ENCODE measurements at places on chromosomes 6 and 20.
A peak's percentile ranks its signal among the peaks of the same experiment; 100 is the strongest.

DNA sequence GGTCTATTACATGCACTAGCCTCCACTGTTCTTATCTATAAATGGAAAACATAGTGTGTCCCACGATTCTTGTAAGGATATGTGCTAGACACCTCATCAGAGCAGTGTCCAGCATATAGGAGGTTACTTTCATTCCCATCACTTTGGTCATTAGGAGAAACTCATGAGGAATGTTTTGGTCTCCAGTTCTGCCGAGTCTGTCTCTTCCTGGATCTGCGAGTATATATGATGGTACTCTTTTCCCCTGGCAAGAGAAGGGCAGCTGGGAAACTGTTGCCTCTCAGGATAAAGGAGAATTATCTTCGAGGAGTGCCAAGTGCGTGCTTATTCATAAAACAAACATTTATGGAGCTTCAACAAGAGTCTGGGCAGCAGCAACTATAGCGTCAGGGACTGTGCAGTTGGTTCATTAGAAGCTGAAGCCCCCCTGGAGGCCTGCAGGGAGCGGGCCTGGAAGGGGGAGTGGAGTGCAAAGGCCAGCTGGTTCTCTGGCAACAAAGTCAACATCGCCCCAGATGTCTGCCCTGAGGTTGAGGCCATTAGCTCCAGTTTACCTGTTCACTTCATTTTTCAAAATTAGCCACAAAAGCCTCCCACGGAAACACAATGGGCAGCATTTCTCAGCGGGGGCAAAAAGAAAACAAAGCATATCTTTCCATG is 811.9 kb downstream of the MAFB start:
- peak; percentile 87 for DNase-seq

DNA sequence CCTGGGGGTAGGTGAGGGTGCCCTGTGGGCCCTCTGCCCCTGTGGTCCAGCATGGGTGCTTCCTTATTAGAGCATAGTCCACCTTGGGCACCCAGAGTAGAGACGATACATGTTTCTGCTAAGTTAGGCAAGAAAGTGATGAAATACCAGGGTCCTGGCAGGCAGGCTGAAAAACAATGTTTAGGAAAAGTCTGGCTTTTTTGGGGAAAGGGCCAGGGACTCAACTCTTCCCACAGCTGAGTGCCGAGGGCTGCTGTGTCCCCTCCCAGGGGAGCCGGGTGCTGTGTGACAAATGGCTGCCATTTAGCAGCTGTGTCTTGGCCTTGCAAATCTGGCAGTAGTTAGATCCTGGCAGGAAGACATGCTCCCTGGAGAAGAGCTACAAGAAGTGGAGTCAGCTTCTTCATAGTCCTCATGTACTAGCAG is 61.5 kb downstream of the RREB1 start:
- no peak for DNase-seq

GRCh38 chr20:55291261-55291660 is 714.1 kb downstream of the CBLN4 start:
- DNase-seq, result no peak

DNA sequence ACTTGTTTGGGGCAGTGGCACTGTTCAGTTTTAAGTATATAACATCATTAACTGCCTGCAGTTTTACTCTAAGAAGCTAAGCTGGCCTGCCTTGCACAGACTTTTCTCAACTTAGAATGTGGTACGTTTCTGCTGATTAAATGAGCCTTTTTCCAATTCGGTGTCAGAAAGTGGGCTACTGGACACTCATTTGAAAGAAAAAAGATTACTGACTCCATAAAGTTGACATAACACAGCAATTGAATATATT is 2.1 kb downstream of the ZMYND8 start:
- no peak for DNase-seq

- no peak for DNase-seq
Measured at GRCh38 chr6:145866456-145867396, 52.1 kb upstream of the FBXO30 start.

- no peak for DNase-seq
Measured at GRCh38 chr20:57611586-57612311, 8.5 kb downstream of the ZBP1 start.

- no peak for DNase-seq
Measured at GRCh38 chr6:75579951-75580350, 21.7 kb upstream of the SENP6 start.

DNA sequence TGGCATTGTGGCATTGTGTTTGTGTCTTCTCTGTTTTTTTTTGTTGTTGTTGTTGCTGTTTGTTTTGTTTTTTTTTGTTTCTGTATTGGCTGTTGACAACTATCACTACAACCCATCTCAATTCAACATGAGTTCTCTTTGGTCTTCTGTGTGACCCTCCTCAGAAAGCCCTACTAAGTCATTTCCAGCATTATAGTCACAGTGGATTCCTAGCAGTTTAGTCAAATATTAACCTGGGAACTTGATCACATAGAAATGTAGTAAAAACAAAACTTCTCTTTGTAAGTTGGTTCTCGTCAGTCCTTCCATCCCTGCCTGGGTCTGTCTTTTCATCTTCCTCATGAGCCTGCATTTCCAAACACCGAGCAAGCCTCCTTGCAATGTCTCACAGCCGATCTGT is 16.8 kb downstream of the SLC17A2 start:
- DNase-seq, result no peak

- DNase-seq, result no peak
Measured at GRCh38 chr6:141658696-141659095, 474.0 kb upstream of the GJE1 start.
